ENCODE measurements at places on chromosomes 2 and 18.

GRCh38 chr2:145021962-145022665, 502.2 kb upstream of the ZEB2 start:
- no peak for DNase-seq

GRCh38 chr18:32258558-32259204, 68.8 kb downstream of the MEP1B start:
- DNase-seq = peak; percentile 17

- DNase-seq = peak; percentile 20
These were observed 17.4 kb upstream of the HNRNPA3 start for GRCh38 chr2:177195194-177195593.

DNA sequence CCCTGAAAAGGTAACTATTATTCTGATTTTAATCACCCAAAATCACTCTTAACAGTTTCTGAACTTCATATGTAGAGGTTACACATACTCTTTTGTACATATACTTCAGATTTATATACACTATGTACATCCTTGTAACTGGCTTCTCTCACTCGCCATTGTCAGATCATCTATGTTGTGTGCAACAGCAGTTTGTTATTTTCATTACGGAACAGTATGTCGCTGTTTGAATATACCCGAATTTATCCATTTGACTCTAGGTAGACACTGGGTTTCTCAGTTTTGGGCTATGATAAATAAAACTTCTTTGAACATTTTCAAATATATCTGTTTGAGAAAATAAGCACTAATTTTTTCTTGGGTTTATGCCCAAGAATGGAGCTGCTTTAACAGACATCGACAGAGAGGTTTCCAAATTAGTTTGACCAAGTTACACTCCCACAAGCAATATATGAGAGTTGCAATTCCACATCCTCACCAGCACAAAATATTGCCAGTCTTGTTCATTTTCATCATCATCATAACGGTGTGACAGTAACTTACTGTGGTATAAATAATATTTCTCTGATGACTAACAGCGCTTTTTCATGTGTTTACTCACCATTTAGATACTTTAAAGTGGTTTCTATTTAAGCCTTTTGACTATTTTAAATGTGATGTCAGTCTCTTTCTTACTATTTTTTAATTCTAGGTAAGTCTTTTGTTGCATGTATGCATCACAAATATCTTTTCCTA, 80.9 kb downstream of the SMC6 start:
- peak; percentile 24 for DNase-seq

- DNase-seq = peak; percentile 75
These were observed 166.0 kb downstream of the SOCS6 start for GRCh38 chr18:70454704-70455322.

- no peak for DNase-seq
These were observed 51.2 kb downstream of the SDC1 start for GRCh38 chr2:20173496-20174402.

GRCh38 chr2:215887303-215887702, 126.0 kb downstream of the MREG start:
- DNase-seq = no peak

DNA sequence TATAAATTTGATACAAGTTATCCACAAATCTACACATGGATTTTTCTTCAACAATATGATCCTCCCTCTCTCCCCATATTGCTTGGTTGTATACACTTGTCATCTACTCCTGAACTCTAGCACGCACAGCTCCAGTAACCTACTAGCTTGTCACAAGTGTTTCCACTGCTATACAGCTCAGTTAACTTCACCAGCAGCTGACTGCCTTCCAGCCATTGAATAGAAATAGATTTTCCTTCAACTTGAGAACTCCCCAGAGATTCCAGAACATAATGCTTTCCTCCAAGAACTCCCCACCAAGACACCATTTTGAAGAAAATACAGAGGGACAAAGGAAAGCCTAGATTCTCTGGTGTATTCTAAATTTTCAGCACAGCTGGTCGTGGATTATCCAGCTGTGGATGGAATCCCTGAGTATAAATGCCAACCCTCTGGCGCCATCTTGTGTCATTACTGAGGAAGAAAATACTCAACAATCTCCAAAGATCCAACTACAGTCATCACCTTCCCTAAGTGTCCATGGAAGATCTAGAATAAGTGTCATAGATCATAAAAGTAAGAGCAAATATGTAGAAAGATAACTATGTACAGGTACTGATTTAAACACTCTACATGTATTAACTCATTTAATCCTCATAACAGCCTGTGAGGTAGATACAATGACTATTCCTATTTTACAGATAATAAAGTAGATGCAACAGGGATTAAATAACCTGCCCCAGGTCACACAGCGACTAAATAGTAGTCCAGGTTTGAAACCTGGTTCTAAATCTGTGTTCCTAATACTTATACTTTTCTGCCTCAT, 156.7 kb downstream of the ARHGAP28 start:
- DNase-seq = peak; percentile 40

- peak; percentile 25 for DNase-seq
These were observed 346.3 kb upstream of the TNP1 start for GRCh38 chr2:217206016-217206725.

GRCh38 chr2:74584088-74584645, 29.6 kb downstream of the DOK1 start:
- DNase-seq = peak; percentile 84

- DNase-seq = peak; percentile 43
These were observed 166.1 kb downstream of the SMAD7 start for GRCh38 chr18:48784656-48785055.

DNA sequence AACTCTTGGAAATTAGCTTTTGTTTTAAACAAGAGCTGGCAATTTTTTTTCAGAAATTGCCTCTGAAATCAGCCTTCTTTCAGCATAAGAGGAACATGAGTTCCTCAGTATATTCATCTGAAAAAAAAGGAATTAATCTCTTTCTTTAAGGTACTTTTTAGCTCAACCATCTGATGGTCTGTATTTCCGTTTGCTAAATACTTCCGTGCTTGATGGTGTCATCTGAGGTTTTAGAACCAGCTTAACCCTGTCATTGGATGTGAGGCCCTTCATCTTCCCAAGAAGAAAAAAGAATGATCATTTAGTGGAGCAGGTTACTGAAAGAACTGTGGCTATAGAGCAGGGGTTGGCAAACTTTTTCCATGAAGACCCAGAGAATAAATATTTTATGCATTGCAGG, 175.0 kb downstream of the TRABD2A start:
- no peak for DNase-seq

DNA sequence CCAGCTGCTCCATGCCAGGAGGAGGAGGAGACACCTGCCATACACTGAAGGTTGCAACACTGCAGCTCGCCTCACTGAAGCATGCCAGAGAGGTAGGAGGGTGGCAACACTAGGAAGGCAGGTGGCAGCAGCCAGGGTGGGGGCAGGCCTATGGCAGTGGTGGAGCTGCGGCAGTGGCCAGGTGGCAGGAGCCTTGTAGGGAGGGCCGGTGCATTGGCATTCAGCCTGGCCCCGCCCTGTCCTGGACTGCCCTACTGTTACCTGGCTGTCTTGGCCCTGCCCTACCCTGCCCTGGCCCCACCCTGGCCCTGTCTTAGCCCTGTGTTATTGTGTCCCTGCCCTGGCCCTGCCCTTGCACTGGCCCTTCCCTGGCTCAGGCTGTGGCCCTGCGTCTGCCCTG, 7.4 kb upstream of the ANKRD62 start:
- no peak for DNase-seq

DNA sequence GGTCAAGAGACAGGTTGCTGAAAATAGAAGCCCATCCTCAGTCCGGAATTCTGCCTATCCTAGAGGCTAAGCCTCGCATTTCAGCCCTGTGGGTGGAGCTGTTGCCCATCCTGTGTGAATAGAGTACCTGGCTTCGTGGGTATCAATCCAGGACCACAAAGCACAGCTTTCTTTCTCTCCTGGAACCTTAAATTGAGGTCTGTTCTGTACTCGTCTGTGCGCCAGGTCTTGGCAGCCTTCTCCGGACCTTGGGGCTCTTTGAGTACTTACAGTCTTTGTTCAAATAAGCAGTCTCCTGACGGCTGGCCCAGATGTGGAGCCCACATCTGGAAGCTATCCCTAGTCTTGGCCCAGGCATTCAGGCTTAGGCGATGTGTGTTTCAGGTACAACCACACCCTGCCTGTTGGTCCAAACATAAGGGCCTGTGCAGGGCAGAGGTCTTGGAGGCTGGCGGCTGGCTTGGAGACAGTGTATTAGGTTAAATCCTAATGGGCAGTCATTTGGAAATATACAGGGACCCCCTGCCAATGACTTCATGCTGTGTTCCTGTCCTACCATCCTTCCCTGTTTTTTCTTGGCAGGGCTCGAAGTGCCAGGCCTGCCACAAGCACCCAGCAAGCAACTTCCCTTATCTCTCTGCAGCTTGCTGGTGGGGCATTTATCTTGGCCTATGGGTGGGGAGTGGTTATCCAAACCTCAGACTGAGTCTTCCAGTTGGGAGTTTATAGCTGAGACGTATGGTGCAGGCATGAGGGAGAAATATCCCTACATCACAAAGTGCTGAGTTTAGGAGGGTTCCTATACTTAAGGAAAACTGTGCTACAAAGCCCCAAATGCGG, 294.1 kb downstream of the BCL2 start:
- no peak for DNase-seq

DNA sequence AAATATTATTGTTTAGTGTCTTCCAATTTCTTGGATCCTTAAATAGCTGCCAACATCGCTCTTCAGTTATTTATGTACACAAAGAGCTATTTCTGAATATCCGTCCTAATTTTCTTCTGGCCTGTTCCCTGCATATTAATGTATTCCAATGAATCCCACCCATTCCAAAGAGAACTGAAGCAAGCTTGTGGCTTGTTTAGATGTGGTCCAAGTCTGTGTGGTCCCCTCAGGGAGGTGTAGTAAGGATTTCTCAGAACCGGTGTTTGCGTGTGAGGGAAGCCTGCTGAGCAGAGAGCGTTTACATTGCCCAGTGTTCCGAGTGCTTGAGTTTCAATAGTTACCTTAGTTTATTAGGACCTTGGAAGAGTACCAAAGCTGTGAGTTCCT, 25.1 kb upstream of the IL1R1 start:
- no peak for DNase-seq

DNA sequence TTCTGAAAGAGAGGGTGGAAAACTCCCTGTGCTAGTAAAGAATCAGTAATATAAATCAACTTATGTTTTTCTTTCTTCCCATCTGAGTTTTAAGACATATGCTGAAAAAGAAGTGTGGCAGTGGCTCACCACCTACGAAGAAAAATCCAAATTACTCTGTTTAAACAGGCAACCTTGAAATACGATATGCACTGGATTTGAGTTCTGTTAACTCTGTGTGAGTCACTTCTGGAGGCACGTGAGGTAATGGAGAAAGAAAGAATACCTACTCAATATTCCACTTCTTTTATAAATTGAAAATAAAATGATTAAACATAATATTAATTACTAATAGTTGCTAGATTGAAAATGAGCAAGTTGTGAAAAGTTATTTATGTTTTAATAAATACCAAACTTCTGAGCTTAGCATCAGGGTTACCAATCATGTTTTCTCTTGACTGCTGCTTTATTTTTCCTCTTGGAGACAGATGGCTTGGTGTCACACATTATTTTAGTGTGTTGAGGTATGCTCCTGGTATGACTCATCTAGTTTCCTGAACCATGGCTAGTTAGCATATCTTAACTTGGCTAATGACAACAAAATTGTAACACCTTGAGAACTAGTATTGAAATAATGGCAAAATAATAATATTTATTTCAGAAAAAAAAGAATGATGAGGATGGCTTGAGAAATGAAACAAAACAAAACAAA, 1705.5 kb upstream of the PIK3C3 start:
- no peak for DNase-seq

DNA sequence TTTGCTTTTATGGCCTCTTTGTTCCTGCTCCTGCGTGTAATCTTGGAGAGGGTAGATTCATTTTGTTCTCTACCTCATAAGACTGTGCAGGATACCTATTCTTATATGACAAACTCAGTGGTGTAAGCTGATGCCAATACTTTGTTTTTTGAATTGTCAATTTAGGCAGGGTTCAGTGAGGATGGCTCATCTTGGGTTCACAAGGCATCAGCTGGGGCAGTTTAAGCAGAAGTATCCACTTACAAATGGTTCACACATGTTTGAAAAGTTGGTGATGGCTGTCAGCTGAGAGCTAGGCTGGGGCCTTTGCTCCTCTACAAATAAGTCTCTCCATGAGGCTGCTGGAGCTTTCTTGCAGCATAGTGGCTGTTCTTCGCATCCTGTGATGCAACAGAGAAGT, 920.6 kb upstream of the PIK3C3 start:
- no peak for DNase-seq

- DNase-seq = no peak
These were observed 66.1 kb upstream of the SMAD7 start for GRCh38 chr18:49016648-49017539.

DNA sequence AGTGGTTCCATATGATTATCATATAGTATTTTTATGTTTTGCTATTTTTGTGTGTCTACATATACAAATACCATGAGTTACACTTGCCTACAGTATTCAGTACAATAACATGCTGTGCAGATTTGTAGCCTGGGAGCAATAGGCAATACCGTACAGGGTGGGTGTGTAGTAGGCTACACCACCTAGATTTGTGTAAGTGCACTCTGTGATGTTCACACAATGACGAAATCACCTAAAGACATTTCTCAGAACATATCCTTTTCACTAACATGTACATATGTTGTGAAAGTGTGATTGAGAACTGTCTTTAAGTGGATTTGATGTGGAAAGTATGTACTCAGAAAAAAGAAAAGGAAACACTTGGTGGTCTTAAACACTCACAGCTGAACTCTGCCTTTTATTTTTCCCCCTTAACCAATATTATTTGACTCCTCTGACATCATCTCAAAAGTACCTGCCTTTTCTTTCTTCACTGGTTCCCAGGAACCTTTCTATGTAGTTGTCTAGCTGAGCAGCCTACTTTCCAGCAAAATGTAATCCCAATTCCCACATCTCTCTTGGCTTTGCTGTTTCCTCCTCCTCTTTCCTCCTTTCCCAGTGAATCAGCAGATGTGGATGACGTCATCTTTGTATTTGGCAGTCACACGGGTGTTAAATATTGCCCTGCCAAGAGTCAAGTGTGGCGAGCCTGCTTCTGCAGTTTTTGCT, 47.7 kb downstream of the OSBPL6 start:
- no peak for DNase-seq

- DNase-seq = peak; percentile 56
These were observed 97.0 kb upstream of the EPAS1 start for GRCh38 chr2:46200100-46200690.

DNA sequence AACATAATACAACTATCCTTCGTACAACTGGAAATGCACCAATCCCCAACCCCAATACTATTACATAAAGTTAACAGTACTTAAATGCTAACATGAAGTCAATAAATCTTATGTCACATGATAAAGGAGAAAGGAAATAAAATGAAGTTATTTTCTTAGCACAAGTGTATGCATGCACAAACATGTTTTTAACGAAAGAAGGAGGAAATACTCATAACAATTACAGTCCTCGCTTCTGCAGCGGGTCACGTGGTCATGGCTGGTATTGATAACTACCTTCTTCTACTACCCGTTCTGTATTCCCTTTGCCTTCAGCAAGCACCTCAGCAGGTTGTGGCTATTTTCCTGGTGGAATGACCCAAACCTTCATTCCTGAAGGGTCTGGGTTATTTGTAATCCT, 51.7 kb downstream of the PSMG2 start:
- no peak for DNase-seq
